ENCODE measurements at places on chromosomes 12 and 14.
A peak's percentile ranks its signal among the peaks of the same experiment; 100 is the strongest.

- no peak for DNase-seq
These were observed 25.3 kb downstream of the TTC8 start for GRCh38 chr14:88849716-88850115.

DNA sequence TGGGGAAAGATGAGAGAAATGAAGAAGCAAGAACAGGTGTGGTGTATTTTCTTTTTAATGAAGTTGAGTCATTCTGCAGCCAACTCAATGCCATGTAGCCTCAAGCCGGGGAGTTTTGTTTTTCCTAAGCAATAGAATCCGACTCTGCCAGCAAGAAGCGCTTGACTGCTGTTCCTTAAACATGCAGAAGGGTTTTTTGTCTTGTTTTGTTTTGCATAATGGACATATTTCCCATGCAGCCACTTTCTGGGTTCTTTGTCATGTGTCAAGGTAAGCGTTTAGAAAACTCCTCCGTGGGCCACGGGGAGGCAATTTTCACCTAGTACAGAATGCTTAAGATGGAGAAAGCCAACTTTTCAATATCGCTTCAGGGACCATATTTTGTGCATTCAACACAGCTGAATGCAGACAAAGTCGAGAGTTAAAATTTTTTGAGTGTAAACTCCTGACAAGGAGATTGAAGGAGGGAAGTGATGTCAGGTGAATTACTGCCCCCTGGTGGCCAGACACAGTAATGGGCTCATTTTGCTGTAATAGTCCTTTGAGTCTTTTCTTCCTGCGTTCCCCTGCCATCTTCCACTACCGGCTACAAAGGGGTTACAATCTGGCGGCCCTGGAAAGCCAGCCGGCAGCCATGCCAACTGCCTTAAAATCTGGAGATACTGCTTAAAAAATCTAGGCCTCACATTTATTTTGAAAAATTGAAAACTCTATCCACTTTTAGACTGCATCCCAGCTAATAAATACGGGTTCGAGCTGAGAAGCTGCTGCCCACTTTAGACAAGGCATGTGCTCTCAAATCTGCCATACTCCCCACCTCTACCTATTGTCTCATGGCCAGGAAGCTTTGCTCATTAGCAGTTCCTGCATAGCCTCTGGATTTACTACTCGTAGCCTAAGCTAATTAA, 3.2 kb upstream of the FICD start:
- peak; percentile 63 for DNase-seq

- DNase-seq, result no peak
These were observed 329.0 kb downstream of the ZFP36L1 start for GRCh38 chr14:68463705-68464374.

DNA sequence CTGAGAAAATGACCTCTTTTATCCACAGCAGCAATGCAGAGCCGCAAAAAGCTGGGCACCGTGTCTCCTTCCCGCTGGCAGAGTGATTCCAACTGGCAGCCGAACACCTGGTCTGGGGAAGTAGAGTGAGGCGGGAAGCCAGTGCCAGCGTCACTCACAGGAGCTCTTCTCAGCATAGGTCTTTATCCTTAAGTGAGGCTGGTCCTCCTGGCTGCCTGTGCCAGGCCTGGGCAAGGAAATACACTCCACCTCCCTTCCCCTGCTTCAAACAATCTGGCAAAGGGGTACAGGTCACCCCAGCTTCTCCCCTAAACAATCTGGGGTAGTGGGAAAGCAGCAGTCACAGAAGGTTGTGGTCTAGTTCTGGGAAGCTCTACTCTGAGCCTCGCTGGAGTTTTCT, 4.8 kb downstream of the ARHGAP9 start:
- no peak for DNase-seq

GRCh38 chr14:90743425-90743824, 72.8 kb downstream of the TTC7B start:
- DNase-seq, result no peak

- no peak for DNase-seq
These were observed 4.2 kb downstream of the KRT82 start for GRCh38 chr12:52401926-52402325.

- DNase-seq, result no peak
These were observed 17.2 kb downstream of the TTC9 start for GRCh38 chr14:70658899-70659298.

DNA sequence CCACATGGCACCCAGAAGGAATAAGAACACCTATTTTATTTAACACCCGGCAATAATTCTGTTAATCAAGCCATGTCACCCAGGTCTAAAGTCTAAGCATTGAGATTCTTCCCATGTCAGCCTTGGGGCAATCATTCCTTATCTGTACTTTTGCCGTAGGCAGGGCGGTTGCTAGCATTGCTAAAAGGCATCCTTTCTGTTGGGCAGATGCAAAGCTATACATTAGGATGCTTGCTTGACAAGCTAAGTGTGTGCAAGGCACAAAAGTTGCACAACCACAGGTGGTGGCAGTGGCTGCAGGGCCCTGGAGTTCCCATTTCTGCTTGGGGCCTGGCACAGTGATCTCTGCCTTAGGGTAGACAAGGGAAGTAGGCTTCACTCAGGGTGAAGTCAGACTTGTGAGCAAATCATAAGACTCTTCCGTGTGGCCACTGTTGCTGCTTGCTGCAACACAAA, 12.5 kb upstream of the GALNT6 start:
- no peak for DNase-seq

DNA sequence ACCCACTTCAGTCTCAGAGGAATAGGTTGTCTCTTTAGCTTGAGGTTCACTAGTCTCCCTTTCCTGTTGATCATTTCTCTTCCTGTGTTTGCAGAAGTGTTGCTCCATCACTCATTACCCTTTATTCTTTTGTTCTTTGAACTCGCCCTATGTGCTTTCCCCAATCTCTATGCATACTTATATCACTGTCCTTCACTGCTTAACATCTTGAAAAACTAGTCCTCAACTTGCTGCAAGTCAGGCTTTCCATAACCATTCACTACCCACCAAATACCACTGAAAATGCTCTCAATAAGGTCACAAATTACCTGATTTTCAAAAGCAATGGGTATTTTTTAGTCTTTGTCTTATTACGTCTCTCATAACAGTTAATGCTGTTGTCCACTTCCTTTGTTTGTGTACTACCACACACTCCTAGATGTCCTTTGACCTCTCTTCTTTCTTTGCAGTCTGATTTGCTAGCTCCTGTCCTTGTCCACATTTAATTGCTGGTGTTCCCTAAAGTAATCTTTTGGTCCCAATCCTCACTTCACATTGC, 80.8 kb downstream of the RIC8B start:
- no peak for DNase-seq

DNA sequence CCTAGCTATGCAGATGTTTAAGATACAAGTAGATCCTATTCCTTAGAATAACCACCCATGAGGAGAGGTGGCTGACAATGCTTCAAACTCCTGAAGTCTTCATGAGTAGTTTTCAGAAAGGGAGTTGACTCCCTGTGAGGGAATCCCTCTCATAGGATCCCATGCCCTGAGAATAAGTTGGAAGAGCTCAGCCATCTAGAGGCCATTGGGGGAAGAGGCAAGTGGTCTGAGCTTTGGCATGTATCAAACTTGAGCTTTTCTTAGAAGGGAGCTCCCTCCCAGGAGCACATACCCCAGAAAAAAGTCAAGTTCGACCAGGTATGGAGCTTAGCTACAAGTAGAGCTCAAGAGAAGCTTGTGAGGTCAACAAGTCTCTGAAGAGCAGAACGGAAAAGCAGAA, 165.7 kb upstream of the RBM19 start:
- DNase-seq, result no peak

- DNase-seq, result no peak
These were observed 8.9 kb downstream of the GPR65 start for GRCh38 chr14:88013750-88014349.

- no peak for DNase-seq
These were observed 10.8 kb downstream of the TMEM52B start for GRCh38 chr12:10189653-10190052.

- no peak for DNase-seq
These were observed 50.5 kb downstream of the IFNG start for GRCh38 chr12:68109001-68109400.

DNA sequence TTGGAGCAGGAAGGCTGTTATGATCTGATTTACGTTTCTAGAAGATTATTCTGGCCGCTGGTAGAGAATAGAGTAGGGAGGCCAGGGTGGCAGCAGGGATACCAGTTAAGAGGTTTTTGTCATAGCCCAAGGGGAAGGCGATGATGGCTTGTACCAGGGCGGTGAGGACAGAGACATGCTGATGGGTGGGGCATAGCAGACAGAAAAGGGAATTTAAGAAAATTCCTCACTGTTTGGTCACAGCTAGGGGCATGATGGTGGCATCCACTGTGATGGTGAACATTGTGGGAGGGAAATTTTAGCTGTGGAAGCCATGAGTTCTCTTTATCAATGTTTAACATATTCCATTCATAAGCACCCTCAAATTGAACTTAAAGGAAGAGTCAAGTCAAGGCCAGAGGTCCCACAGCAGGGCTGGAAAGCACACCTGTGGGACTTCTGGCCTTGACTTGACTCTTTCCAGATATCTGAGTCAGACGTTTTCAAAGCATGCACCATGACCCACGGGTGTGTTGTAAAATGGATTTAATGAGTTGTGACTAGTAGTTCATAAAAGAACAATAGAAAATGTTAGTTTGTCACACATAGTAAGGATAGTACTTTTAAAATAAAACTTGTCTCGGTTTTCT, 134.6 kb downstream of the CHST11 start:
- no peak for DNase-seq

DNA sequence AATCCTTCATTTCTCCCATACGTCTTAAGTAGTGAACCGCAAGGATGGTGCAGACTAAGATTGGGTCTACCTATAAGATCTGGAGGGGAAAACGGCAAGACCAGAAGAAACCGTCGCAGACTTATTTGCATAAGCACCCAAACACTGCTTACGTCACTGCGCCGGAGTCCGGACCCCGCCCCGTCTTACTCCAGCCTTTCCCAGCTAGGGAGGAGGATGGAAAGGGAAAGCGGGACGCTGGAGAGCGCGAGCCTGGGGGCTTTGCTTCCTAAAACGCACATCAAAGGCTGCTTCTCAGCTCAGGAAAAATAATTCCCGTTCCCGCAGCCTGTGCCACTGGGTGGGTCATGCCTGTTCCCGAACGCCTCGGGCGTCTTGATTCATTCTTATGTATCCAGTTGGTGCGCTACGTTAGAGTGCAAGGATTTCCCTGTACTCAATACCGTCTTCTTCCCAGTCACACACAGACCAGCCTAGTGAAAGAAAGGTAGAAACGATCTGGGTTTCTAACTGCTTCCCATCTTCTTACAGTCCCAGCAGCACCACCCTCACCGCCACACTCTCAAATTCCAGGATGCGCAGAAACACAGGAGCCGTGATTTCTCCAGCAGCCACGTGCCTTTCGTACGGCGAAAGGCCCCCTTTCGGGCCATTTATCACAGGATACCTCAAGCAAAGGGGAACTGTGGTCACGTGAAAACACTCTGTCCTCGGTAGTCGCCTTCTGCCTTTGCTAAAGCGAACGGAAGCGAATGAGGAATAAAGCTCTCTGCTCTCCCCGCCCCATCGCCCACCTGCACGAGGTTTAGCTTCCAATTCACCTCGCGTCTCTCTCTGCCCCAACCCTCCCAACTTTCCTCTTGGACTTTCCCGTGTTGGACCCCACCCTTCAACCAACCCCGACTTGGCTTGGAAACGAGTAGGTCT, 1.1 kb downstream of the SLC6A15 start:
- DNase-seq, result no peak

- DNase-seq, result no peak
These were observed 26.2 kb downstream of the EVL start for GRCh38 chr14:100091386-100091785.

DNA sequence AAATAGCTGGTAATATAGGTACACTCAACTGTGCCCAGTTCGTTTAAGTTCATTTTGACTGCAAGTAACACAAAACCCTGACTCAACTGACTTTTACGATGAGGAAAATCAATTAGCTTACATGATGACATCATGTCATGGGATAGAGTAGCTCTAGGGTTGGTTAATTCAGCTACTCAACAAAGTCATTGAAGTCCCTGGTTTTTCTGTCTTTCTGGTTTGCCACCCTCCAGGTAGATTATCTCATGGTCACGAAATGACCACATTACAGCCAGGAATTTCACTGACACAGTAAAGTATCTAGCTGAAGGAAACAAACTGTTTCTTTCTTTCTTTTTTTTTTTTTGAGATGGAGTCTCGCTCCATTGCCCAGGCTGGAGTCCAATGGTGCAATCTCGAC, 68.5 kb upstream of the FUT8 start:
- no peak for DNase-seq

GRCh38 chr12:127108360-127109215, 1158.4 kb upstream of the TMEM132C start:
- peak; percentile 31 for DNase-seq

DNA sequence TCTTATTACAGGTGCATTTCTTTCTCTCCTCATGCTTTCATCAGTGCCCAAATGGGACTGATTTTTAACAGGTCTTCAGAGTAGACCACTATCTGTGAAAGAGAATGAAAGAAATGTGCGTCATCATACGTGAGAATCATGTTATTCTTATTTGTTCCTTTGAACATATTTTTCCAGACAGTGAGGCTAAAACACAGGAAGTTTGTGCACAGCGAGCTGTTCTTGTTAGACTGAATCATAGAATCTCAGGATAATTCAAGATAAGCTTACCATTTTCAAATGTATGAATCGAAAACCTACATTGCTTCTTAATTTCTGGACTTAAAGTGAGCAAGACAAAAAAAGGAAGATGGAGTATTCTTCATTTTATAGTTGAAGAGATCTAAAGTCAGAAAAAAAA, 383.1 kb downstream of the EGLN3 start:
- no peak for DNase-seq

GRCh38 chr12:57461276-57461916, 1.8 kb downstream of the GLI1 start:
- DNase-seq, result no peak

DNA sequence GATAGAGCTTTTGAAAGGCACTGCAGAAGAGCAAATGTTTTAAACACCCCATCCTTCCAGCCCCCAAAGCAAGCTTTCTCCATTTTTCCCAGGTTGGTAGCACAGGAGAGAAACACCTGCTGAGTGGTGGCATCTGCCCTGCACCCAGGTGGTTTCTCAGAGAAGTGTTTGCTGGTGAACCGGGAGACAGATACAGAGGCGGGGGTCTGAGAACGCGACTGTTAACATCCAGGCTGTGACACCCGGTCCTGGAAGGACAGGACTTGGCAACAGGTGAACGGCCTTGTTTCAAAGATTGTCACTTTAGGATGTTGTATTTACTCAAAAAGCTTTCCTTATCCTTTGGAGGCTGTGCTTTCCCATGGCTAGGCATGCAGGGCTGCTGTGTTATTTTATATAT, 18.5 kb downstream of the MMAB start:
- DNase-seq, result no peak

DNA sequence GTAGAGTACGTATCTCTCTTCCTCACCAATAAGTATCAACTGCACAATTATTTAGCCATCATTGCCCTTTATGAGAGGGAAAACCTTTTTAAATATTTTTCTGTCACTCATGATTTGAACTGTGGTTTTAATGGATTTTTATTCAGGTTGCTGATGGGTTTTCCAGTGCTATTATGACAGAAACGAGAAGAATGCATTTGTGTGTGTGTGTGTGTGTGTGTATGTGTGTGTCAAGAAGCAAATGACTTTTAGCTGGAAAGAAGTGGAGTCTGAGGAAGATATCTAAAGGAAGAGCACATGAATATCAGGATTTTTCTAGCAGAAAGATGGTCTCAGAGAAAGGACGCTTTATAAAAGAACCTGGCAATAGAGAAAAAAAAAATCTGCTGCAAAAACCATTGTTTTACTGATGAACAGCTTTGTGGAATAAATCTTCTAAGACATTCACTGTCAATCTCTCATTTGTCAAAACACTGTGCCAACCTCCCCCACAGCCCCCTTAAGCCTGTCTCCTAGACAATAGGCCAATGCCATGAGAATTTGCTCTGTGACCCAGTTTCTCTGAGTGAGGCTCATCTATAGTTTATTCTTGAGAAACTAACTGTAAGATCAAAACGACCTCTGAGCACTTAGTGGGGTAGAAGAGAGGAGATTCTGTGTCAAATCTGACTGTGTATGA, 417.7 kb downstream of the FLRT2 start:
- no peak for DNase-seq

Data from stimulated activated CD8-positive, alpha-beta memory T cell treated with anti-CD3 and anti-CD28 coated beads, Interleukin-4, amount 100 ng/mL, for 24 hours (primary cell).